ENCODE measurements at places on chromosomes 11 and 22.

DNA sequence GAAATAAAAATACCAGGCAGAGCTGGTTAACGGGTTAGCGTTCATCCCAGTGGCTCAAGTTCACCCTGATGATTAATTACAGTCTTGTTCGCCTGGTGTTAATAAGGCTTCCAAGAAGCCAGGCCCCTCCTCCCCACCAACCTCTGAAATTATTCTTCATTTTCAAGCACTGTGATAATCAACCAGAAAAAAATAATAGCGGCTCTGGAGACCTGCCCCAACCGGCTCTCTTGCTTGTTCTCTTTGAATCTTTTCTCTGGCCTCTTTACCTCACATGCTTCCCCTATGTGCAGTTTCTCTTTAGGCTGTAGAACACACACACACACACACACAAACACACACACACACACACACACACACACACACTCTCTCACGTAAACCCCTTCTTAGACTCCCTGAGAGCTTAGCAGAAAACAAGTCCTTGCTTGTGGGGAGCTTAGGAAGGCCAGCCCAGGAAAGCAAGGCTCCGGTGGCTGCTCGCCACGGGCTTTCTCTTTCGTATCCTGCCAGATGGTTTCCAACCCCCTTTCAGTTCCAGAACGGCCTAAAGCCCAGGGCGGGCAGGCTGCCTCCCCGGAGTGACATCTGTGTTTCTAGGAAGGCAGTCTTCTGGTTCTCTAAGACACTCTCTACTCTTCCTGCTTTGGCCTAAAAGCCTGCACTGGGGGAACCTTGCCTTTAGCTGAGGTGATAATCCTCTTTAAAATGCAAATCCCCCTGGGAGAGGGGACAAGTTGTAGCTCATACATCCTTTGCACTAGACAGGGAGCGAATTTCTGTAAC is 106.4 kb upstream of the SESN3 start:
- no peak for DNase-seq

GRCh38 chr11:86575208-86575855 is 97.1 kb downstream of the ME3 start:
- DNase-seq: no peak

GRCh38 chr11:66220566-66220935 is 47.9 kb upstream of the RAB1B start:
- no peak for DNase-seq

DNA sequence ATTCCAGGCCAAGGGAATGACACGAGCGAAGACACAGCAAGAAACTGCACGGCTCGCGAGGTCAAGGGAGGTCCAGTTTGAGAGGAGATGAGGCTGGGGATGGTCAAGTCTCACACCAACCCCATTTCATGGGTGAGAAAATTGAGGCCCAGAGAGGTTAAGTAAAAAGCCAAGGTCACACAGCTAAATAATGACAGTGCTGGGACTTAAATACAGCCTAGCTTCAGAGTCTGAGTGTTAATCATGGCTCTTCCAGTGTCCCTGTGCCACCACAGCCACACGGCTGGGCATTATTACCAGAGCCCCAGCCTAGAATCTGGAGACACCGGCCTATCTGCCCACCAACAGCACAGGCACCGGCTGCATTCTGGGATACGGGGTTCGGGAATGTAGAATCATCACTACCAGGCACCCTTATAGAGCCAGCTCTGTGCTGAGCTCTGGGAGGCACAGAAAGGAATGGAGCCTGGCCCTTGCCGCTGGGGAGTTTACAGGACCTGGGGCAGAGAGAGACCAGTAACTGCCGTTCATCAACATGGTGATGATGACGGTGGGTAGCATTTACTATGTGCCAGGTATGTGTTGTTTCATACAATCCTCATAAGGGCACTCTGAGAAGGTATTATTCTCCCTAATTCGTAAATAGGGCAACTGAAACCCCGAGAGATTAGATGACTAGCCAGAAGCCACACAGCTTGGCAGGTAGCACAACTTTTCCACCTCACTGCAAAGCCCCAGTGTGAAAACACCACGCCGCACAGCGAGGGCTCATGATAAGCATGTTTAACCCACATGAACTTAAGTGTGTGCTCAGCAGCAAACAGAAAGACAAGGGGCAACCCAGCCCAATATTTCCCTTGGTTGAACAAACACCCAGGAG is 51.8 kb downstream of the CD6 start:
- DNase-seq: peak; percentile 71

- DNase-seq: no peak
These were observed 55.8 kb downstream of the PPME1 start for GRCh38 chr11:74226907-74227306.

- DNase-seq: no peak
These were observed 50.7 kb upstream of the CD44 start for GRCh38 chr11:35088226-35088625.

DNA sequence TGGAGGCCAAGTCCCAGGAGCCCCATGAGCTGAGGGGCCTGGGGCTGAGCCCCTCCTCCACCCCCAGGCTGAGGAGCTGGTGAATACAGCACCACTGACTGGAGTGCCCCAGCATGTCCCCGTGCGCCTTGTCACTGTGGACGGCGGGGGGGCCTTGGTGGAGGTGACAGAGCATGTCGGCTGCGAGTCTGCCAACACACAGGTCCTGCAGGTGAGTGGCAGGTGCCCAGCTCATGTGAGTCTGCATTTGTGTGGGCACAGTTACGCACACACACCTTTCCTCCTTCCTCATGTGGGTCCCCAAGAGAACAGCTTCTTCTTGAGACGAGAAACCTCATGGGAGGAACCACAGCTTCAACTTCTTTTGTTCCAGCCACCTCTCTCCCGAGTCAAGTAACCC is 7.7 kb downstream of the TMEM132A start:
- no peak for DNase-seq

DNA sequence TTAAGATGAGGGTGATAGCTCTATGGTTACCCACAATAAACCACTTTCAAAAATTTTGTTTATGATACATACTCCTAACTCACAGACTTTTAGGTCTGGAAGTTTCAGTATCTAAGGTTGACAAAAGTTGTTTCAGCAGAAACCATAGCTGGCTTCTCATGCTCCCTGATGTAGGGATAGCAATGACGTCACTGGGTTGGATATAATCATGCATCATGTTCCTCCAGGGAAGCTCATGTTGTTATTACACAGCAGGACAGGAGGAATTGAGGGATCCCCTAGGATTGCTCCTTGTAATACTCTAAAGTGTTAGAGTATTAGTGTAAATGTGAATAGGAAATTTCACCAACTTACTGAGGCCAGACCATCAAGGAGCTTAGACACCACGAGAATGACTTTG is 23.6 kb downstream of the APOL3 start:
- no peak for DNase-seq

DNA sequence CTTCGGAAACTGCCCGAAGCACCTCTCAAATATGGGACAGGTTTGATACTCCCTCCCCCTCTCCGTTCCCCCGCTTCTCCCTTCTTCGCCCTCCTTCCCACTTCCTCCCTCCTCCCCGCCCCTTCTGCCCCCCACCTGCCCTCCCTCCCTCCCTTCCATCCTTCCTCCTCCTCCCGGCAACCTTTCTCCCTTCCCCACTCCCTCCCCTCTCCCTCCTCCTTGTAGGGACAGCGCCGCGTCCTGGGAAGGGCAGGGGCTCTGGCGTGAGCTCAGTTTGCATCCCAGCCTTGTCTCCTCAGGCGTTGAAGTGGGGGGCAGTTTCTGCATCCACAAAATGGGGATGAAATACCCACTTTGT is 6.1 kb upstream of the NFAM1 start:
- DNase-seq: peak; percentile 45

DNA sequence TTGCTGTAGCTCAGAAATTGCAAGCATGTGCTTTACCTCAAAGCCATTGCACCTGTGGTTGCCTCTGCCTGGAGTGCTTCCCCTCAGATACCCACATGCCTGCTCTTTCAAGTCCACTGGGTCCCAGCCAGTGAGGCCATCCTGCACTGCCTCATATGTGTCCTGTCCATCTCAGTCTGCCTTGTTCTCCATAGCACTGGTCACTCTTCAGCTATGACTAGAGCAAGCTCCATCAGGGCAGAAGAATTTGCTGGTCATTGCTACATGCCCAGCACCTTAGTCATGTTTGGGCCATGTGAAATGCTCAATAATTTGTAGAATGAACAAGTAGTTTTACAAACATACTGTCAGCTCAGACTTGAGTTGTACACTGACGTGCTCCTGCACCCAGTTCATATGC is 64.4 kb upstream of the HORMAD2 start:
- no peak for DNase-seq

DNA sequence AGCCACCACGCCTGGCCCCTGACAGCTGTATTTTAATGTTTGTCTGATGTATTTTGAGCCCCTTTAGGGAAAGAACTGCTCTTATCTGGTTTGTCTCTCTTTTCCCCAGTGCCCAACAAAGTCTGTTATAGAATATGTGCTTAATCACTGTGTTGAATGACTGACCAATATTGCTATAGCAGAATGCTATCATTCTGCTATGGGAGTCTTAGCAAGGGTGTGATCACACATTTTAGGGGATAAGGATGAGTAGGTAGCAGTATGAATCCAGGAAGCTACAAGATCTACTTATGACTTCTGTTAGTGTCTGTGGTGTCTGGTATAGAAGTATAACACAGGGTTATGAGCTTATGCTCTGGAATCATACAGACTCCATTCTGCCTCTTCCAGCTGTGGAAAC is 117.5 kb upstream of the RRM1 start:
- DNase-seq: no peak
